Renal cortex interstitium (tissue), 15 donors: ENCODE measurements at places on chromosomes 5 and 9. TPM values are rescaled to one million over a fixed set of nuclear protein-coding genes. Genes with fewer than 3 reads are reported as not detected.

DNA sequence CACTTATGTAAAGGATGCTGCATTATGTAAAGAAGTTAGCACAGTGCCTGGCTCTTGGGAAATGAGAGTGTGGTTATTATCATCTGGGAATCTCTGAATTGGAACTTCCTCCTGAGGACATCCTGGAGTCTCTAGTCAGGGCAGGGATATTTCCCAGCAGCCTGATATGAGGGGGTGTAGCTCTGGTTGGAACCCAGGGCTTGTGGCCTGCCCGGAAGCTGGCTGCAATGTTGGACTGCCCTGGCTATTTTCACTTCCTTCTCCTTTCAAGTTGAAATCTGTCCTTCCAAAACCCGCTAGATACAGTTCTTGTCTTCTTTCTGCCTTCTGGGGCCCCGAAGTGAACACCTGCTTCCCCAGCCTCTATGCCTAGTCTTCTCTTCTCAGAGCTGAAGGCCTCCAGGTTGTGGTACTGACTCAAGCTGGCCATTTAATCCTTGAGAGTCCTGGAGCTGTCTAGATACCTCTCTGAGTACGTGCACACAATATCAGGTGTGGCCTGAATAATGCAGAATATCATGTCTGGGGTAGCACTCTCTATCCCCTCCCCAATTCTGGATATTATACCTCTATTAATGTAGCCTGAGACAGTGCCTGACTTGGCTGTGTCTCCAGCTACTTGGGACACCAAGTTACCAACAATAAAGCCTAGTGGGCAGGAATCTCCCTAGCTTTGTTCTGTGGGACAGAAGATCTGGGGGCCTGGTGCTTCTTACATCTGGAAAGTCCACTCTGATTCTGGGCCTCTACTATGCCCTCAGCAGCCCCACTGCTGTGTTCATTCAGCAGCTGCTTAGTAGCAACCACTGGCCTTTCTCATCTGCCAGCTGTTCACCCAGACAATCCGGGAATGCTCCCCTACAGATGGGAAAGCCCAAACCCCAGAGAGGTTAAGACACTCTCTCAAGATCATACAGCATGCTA, 45.0 kb downstream of the SLC6A7 start:
- no peak for DNase-seq

GRCh38 chr5:32523625-32524024, 61.7 kb upstream of the SUB1 start:
- DNase-seq, result no peak

- DNase-seq, result no peak
Measured at GRCh38 chr5:172160506-172160905, 27.5 kb downstream of the STK10 start.

- no peak for DNase-seq
Measured at GRCh38 chr5:180130291-180130869, 58.8 kb upstream of the RNF130 start.

- DNase-seq, result no peak
Measured at GRCh38 chr5:142038735-142039134, 25.9 kb upstream of the GNPDA1 start.

GRCh38 chr5:162052676-162053075, 14.9 kb upstream of the GABRG2 start:
- DNase-seq, result no peak

- DNase-seq, result no peak
Measured at GRCh38 chr5:39158127-39158593, 61.2 kb downstream of the FYB1 start.

DNA sequence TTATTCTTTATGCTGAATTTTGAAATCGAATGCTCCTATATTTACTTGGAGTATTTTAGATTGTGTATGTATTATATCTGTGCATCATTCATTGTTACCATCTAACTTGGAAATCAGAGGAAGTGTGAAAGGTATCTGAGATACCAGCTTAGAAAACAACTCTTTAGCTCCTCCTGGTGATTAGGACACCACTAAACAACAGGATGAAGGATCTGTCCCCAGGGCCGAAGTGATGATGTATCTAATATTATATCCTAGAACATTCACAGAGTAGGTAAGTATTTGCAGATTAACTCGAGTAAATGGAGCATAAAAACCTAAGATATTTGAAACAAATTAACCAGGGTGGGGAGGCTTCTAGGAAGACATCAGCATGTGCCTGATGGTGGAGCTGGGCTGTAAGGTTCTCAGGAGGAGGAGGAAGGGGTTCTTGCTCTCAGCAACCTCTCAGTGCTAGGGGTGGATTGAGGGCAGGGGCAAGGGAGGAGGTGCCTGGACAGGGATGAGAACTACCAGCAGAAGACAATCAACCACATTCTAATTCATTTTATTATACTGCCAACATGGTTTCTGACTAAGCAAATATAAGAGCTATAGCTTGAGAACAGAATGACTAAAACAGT, 2.6 kb upstream of the NFIL3 start:
- peak; percentile 54 for DNase-seq

DNA sequence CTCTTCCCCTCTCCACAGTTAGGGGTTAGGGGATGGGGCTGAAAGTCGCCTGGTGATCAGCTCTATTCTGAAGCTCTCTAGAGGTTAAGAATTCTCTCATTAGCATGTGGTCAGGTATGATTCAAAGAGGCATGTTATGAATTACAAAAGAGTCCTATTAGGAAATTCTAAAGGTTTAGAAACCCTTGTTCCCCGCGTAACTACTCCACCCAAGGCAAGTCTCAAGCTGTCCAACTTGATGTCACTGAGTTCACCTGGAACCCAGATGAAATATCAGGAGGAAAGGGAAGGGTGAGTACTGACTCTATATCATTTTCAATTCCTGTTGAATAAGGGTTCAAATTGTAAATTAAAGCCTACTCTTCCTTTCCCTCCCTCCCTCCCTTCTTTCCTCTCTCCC, 18.1 kb upstream of the RNF145 start:
- DNase-seq, result no peak

DNA sequence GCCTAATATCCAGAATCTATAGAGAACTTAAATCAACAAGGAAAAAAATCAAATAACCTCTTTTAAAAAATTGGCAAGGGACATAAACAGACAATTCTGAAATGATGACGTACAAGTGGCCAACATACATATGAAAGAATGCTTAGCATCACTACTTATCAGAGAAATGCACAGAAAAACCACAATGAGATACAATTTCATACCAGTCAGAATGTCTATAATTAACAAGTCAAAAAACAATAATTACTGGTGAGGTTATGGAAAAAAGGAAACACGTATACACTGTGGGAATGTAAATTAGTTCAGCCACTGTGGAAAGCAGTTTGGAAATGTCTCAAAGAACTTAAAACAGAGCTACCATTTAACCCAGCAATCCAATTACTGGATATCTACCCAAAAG, 1192.0 kb downstream of the CDH12 start:
- DNase-seq, result no peak

DNA sequence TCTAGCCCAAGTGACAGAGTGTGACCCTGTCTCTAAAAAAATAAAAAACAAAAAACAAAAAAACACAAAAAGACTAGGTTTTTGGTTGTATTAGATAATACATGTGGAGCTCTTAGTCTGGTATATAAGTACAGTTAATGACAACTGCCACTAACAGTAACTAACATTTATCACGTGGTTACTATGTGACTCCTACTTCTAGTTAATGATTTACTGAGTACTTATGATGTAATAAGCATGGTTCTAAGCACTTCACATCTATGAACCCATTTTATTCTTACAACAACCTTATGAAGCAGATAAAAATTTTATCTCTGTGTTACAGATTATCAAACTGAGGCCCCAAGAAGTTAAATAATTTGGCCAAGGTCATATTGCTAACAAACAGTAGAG, 6.1 kb upstream of the TMEFF1 start:
- DNase-seq, result no peak

DNA sequence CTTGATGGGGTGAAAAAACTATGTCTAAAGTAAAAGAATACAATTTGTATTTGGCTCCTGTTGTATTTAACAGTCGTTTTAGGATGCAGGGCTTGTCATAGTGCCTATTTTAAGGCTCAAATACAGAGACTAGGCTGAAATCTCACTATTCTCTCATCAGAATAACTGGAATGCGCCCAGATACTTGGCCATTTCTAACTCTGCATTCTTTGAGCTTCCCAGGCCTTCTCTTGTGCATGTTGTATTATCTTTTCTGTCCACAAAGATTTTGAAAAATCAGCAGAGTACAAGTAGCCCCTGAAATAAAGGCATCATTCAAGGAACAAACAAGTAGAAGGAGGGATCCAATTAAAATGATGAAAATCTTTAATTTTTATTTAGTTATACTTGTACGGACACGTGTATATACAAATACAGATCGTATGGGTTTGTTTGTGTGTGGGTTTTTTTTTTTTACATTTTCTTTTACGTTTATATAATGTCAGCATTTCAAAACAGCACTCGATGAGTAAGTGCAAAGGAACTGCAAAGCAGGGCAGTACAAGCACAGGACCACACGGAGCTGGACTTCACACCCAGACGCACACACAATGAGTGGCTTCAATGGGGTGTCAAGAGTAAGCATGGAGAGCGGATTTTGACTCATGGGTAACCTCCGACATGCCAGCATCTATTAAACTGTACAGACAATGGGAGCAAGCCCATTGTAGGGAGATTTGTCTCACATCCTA, 294.0 kb downstream of the EFNA5 start:
- no peak for DNase-seq

DNA sequence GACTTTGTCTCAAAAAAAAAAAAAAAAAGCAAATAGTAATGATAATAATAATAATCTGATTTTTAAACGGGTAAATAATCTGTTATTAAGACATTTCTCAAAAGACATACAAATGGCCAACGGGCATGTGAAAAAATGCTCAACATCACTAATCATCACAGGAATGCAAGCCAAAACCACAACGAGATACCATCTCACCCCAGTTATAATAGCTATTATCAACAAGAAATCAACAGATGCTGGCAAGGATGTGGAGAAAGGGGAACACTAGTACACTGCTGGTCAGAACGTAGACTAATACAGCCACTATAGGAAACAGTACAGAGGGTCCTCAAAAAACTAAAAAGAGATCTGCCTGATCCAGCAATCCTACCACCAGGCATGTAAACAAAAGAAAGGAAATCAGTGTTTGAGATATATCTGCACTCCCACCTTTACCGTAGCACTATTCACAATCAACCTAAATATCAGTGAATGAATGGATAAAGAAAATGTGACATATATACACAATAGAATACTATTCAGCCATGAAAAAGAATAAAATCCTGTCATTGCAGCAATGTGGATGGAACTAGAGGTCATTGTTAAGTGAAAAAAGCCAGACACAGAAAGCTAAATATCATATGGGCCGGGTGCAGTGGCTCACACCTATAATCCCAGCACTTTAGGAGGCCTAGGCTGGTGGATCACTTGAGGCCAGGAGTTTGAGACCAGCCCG, 24.9 kb downstream of the VAV2 start:
- DNase-seq, result no peak

The NIM1K gene
- 0.58 TPM for polyA plus RNA-seq

The GRM6 gene
- polyA plus RNA-seq, result 0.69 TPM

The FOXD4 gene
- 0.62 TPM for polyA plus RNA-seq

The FAM174A gene
- polyA plus RNA-seq, result 25.3 TPM

The PCDHB6 gene
- 2.4 TPM for polyA plus RNA-seq

The RHOBTB3 gene
- 75.0 TPM for polyA plus RNA-seq

The PCDHAC2 gene
- polyA plus RNA-seq, result 0.52 TPM

The CLIC3 gene
- 0.37 TPM for polyA plus RNA-seq

The OSMR gene
- 7.9 TPM for polyA plus RNA-seq
